ENCODE measurements at places on chromosomes 6 and 20. TPM values are rescaled to one million over a fixed set of nuclear protein-coding genes. Genes with fewer than 3 reads are reported as not detected.
A peak's percentile ranks its signal among the peaks of the same experiment; 100 is the strongest.

DNA sequence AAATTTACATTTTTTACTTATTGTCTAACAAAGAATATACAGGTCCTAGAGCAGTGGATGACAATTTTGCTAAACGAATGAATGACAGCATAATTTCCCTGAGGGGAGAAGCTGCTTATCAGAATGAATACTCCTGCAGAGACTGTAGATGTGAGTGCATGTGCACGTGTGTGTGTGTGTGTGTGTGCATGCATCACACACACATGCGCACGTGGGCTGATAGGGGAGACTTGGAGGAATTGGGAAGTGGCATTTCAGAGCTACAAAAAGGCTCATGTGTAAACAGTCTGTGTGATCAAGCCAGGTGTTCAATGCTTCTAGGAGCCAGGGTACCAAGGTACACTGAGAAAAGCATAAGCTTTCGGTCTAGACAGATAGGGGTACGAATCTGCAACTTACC is 93.5 kb upstream of the SASH1 start:
- DNase-seq: no peak

- DNase-seq: no peak
Observed at GRCh38 chr6:85126485-85127167, 323.3 kb upstream of the NT5E start.

The SLC17A3 gene
- total RNA-seq: not detected

DNA sequence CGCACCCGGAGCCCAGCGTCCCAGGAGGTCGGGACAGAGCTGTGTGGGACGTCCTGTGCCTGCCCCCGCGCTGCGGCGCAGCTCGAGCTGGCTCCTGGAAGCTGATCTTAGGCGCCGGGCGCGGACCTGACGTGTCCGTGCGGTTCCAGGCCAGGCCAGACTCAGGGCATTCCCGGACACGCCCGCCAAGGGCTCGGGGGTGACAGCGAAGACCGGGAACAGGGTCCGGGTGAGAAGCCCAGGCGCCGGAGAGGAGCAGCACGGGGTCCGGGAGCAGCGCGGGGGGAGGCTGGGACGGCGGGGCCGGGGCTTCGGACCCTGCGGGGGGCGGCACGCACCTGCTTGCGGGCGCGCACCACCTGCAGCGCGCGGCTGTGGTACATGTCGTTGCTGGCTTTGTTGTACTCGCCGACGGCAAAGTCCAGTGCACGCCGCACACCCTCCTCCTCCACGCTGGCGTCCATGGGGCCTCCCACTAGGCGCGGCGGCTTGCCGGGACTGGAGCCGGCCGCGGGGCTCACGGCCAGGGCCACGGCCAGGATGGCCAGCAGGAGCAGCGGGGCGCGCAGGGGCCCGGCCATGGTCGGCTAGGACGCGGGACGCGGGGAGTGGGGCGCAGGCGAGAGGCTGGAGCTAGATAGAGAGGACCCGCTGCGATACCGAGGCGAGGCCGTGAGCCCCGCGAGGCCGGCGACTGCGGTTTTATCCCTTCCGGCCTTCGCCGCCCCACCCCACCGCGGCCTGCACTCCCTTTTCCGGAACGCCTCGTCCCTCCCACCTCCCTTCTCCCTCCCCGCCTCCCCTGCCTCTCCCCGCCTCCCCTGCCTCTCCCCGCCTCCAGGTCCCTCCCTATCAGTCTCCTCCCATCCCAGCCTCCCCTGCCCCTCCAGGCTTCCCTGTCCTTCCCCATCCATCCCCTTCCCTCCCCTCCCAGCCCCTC is at the start of gene CST3:
CST3 (minus strand) TSS at position 674 of the 940 bp plus-strand sequence; CDS start at position 581, 93 bp downstream.
- DNase-seq: peak; percentile 98

DNA sequence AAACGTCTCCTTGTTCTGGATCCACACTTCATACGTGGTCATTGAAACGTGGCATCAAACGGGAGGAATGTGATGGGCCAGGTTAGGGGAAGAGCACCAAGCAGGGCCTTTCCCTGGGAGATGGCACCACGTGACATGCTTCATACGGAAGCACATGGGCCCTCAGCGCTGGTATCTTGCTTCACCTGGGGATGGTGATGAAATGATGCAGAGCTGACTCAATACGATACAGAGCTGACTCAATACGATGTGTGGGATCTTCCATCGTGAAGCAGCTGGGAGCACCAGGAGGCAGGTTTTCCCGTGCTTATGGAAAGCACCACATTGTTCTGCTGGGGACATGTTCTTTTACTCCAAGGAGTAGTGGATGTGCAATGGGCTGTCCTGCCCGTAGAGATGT is 22.5 kb upstream of the TAGAP start:
- no peak for DNase-seq

The SLC17A2 gene
- not detected for total RNA-seq

The CLPSL1 gene
- total RNA-seq: not detected

- no peak for DNase-seq
Observed at GRCh38 chr20:57437672-57438330, 46.6 kb downstream of the RBM38 start.

DNA sequence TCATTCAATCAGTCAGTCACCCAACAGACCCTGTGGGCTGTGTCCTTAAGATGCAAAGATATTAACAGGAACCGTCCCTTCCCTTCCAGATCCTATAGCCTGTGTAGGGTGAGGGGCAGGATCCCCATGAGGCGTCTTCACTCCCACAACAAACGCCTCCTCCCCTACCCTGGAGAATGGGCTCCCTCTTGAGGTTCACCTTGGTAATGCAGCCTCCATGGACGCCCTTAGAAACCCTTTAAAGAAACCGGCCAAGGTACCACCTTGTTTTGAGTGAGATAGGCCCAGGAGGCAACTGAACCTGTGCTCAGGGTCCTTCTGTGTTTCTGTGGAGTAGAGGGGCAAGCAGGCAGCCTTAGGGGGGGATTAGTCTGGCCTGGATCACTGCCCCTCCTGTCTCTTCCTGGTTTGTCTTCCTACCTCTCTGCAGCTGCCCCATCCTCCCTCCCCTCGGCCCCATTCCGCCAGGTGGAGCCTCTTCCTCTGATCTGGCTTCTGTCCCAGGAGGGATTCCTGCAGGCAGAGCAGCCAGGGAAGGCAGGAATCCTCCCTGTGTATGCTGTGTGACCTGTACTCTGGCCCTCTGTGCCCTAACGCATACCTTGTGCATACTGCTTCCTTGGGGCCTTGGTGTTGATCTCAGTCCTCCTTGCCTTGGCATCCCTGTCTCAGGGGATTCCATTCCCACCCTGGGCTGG is 6.6 kb upstream of the GUCA1A start:
- DNase-seq: peak; percentile 91

DNA sequence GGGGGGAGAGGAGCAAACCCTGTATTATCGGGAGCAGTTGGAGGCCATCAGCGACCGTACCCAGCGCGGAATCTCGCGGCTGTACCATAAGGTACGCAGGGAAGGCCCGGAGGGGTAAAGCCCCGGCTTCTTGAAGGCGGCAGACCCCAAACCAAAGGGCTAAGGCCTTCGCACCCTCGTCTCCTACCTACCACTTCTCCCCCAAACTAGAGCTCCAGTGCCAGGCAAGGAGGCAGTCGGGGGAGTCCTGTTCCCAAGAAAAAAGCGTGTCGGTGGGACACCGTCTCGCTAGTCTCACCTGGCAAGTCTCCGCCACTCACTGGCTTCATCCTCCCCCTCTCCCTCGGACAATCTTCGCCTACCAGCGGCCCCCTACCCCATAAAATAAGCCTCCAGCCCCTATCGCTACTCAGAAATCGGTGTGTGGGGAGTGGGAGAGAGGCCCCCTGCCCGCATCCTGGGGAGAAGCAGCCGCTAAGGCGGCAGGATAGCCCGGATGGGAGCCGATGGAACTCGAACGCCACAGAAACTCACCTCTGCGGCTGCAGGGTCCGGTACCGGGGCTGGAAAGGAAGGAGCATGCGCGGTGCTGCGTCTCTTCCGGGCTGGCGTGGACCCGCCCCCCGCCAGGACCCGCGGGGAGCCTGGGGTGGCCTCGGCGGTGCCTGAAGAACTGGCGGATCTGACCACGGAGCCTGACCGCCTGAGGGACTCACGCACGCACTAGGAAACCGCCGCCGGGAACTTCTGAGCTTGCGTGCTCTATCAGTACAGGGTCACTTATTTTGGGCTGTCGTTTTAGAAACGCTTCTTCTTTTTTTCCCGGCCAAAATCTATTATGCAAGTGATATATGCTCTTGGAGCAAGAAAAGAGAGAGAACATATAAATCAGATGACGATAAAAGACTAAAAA is at the start of gene RPS10:
RPS10 (minus strand) TSS at position 572 of the 913 bp plus-strand sequence. CDS start 848 bp downstream, outside the sequence.
- peak; percentile 98 for DNase-seq

- no peak for DNase-seq
Observed at GRCh38 chr6:144159223-144159622, 8.9 kb downstream of the STX11 start.

- DNase-seq: no peak
Observed at GRCh38 chr6:144712541-144712940, 427.4 kb downstream of the UTRN start.

The SPACA1 gene
- total RNA-seq: not detected

- DNase-seq: no peak
Observed at GRCh38 chr20:9500121-9500520, 14.3 kb upstream of the LAMP5 start.

The MCCD1 gene
- not detected for total RNA-seq

The VGLL2 gene
- not detected for total RNA-seq

- no peak for DNase-seq
Observed at GRCh38 chr6:131210469-131210868, 75.2 kb downstream of the AKAP7 start.

The PPIL6 gene
- total RNA-seq: 5.3 TPM

The UBD gene
- not detected for total RNA-seq

DNA sequence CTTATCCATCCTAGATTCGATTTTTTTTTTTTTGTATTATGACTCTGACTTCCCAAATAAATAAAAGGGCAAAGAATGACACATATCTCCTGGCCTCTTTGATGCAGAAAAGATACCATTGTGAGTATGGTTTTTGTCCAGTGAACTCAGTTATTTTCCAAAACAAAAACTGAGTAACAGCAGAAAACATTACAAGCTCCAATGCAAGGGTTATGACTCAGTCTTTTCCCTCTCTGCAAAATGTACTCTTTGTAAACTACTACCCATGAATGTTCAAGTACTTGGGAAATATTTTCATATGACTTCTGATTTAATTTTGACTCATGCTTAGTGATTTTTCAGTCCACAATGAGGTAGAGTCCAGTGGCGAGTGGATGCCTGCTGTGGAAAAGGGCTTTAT is 355.3 kb downstream of the RNF144B start:
- DNase-seq: no peak

GRCh38 chr6:91276315-91276714 is 689.4 kb upstream of the MAP3K7 start:
- DNase-seq: no peak

The FARS2 gene
- 29.7 TPM for total RNA-seq

GRCh38 chr6:24887545-24888140 is 48.1 kb downstream of the RIPOR2 start:
- no peak for DNase-seq

DNA sequence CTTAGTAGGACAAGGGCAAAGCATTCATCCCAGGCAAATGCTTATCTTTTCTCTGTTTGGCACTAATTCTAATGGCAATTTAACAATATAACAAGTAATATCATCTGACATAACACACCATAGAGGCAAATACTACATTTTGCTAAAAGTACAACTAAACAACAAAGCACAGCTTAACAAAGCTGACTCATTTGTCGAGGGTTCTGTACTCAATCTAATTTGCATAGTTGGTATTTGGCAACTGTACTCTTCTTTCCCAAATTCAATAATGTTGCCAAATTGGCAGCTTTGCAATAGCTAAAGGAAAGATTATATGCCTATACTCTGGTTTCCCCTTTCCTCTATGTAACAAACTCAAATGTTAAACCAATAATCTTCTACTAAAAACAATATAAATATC is 461.0 kb downstream of the PKHD1 start:
- no peak for DNase-seq

- DNase-seq: no peak
Observed at GRCh38 chr6:15531973-15532372, 130.9 kb downstream of the DTNBP1 start.

The TMEM244 gene
- total RNA-seq: not detected
